ENCODE measurements at places on chromosomes 4 and X.

DNA sequence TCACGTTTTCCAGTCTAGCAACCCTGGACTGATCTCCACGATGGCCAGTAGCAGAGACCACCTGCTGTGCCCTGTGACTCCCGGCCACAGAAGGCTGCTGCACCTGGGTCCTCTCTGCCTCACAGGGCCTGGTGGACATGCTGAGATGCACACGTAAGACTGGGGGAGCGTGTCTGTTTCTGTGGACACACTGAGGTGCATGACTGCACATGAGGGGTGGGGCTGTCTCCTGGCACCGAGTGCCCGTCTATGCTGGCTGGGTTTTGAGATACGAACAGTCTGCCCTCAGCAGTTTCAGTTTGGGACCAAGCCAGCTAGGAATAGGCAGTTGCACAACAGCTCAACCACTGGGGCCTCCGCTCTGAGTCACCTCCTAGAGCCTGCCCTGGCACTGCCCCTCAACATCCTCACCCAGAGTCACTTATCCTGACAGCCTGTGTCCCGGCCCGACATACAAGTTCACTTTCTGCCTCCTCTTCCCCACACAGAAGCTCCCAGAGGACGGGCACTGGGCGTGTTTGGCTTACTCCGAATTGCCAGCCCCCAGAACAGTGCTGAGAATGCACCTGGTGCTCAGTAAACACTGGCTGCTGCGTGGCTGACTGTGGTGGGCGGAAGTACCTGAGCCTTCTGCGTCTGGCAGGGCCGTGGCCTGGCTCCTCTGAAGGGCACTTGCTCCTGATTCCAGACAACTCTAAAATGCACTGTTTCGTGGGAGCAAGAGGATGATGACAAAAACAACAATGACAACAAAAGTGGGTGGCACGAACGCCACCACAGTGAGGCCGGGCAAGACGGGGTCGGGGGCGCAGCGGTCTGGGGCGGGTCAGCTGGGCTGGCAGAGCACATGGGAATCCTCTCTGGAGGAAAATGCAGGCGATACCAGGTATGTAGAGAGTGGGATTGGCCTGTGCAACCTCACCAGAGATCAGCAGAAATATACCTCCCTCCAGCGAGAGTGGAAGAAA is 30.9 kb downstream of the RNF212 start:
- DNase-seq: no peak

GRCh38 chr4:151165205-151166000 is 66.0 kb downstream of the RPS3A start:
- no peak for DNase-seq

DNA sequence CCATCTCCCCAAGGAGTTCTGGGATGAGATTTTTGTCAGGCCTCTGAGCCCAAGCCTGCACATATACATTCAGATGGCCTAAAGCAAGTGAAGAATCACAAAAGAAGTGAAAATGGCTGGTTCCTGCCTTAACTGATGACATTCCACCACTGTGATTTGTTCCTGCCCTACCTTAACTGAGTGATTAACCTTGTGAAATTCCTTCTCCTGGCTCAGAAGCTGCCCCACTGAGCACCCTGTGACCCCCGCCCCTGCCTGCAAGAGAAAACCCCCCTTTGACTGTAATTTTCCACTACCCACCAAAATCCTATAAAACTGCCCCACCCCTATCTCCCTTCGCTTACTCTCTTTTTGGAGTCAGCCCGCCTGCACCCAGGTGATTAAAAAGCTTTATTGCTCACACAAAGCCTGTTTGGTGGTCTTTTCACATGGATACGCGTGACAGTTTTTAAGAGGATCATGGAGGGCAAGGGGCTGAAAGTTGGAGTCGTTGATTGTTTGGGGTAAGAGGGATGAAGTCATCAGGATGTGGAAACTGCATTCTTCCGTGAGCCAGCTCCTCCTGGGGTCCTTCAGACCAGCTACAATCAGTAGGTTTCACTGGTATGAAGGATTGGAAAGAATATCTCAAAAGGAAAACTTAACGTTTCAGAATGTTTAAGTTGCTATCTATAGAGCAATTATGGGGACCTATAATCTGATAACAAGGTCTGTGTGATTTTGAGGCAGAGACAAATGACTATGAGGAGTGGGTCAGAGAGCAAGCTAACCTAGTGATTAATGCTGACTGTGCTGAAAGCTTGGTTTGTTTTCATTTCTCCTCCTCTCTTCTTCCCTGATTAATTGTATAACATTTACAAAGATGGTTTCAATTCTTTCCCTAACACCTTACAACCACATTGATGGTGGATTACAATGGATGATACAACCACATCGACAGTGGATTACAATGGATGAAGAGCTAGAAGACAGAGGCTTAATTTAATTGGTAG is 28.6 kb upstream of the MAGEA11 start:
- DNase-seq: no peak

DNA sequence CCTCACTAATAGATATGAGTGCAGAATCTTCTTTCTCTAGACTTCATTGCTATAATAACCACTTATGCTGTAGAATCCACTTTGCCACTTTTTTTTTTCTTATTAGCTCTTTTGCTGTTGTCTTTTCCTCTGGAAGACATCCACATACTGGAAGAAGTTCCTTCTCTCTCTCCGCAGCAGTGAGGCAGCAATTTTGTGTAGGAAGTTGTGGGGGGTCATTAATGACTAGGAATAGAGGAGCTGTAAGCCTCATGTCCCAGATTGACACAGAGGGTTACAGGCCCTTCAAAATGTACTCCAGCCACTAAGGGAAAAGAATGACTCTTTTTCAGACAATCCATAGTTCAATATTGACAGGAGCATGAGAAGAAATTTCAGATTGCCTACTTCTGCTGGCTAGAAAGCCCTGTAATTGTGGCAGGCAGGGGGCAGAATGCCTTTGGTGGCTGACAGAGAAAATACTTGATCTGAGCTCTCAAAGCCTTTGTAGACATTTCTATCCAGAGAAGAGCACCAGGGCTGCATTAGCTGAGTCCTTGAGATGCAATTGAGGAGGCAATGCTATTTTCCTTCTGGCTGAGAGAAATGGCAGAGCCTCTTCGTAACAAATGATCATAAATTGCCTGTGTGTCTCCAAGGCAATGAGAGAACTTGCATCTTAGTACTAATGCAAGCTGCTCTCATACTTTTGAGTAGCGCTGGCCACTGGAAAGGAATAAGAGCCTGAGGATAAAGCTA is 856.2 kb downstream of the STIM2 start:
- no peak for DNase-seq

GRCh38 chrX:150084496-150085229 is 146.4 kb upstream of the EOLA2 start:
- DNase-seq: no peak
